ENCODE measurements at places on chromosomes 2 and 18. TPM values are rescaled to one million over a fixed set of nuclear protein-coding genes. Genes with fewer than 3 reads are reported as not detected.

The DSC2 gene
- 1.00 TPM for total RNA-seq

The CFAP53 gene
- 0.22 TPM for total RNA-seq

The SERPINB10 gene
- total RNA-seq = not detected

The MARCO gene
- total RNA-seq = not detected

The CDCA7 gene
- total RNA-seq = 45.3 TPM
